Vagina (tissue), 2 donors: ENCODE measurements at places on chromosomes 6 and 20.

DNA sequence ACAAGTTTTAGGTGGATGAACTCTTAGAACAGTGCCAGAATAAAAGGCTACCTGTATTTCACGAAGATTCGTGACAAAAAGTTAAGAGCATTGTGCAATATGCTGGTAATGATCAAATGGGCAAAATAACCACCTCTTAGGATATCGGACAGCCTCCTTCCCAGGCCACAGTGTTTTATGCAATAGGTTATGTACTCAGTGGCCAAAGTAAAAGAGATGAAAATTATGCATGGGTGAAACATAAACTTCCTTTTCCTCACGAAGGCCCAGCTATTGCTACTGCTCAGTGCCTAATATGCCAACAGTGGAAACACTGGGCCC, 153.6 kb upstream of the SIM1 start:
- no peaks in the 10 kb centered on the region for H3K4me1 ChIP-seq
- no peak overlapping the region for H3K27ac ChIP-seq
- no peak overlapping the region for H3K4me3 ChIP-seq
- H3K36me3 ChIP-seq: peaks cover 12% of the 10 kb centered on the region

DNA sequence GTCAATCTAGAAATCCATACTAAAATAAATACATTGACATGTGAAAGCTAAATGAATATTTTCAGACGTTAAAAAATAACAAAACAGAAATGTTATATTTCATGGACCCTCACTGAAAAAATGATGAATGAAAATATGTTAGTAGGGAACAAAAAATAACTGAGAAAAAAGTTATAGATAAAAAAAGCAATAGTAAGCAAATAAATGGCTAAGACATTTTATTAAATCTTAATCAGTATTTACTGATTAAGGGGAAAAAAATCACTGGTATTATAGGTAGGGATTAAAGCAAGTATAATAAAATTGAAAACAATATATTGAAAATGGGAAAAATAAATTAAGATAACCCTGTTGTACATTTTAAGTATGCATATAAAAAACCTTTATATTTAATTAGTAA, 468.1 kb upstream of the MANEA start:
- H3K36me3 ChIP-seq: no peaks in the 10 kb centered on the region
- no peak for DNase-seq
- no peak overlapping the region for H3K4me3 ChIP-seq
- no peaks in the 10 kb centered on the region for H3K4me1 ChIP-seq

DNA sequence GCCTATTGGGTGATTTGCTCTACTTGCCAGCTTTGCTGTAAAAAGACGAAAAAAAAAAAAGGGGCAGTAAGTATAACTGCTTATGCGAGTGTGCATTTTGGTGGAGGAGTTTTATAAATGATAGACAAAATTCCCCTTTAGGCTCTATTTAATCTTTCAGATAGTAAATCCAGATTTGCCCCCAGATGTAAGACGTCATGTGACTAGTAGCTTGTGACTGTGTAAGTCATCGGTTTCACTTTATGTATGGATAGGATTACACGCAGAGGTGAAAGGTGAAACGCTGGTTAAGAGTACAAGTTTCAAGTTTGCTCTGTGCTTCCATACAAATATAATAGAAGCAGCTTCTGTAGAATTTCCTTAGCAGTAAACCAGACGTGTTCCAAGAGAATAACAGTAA, 7.9 kb downstream of the RAB32 start:
- H3K4me1 ChIP-seq: peaks cover 22% of the 10 kb centered on the region
- no peak overlapping the region for H3K4me3 ChIP-seq
- H3K36me3 ChIP-seq: no peaks in the 10 kb centered on the region
- no peaks in the 10 kb centered on the region for H3K27me3 ChIP-seq
- no peak for DNase-seq
- H3K27ac ChIP-seq: no peak overlapping the region

DNA sequence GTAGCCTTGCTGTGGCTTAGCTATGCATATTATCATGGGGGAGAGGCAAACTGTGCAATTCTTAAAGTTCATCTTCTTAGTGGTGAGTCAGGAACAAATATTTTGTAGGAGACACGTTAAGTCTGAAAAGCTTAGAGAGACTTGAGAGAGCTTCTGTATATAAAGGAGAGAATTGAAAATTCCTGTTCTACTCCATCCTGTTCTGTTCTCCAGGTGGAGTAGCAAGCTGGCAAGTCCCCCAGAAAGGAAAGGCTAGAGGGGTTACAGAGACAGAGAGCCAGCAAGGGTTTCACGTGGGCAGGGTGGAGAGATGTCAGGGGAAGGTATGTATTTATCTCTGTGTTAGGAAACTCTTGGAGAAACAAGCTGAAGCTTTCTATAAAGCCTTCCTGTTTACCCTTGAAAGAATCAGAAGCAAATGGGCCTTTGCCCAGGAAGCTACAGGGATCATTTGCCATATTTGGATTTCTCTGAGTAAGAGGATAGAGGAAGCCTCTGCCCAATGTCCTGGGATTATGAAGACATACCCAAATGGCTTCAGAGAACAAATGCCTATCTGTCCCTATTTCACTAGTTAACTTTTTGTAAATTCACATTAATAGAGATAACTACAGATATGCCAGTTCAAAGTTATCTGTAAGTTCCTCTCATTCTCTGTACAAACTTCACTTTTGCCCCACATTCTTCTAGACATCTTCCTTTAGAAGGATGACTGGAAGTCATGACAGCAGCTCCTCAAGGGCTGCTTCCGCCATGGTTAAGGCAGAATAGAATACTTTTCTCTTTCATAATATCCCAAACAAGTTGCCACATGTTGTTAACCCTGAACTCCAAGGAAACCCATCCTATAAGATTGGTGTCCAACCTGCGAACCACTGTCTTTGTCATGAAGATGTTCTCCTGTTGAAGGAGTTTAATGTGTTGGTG, 126.7 kb upstream of the NEDD9 start:
- no peak for DNase-seq
- H3K27ac ChIP-seq: peak overlapping the region; percentile 29
- peaks cover 28% of the 10 kb centered on the region for H3K4me1 ChIP-seq
- H3K27me3 ChIP-seq: no peaks in the 10 kb centered on the region
- no peaks in the 10 kb centered on the region for H3K36me3 ChIP-seq

- H3K27me3 ChIP-seq: no peaks in the 10 kb centered on the region
- no peak overlapping the region for H3K4me3 ChIP-seq
- no peaks in the 10 kb centered on the region for H3K36me3 ChIP-seq
- no peaks in the 10 kb centered on the region for H3K4me1 ChIP-seq
- peak overlapping the region; percentile 36 for H3K27ac ChIP-seq
These were observed 95.9 kb downstream of the SMOC2 start for GRCh38 chr6:168536665-168537539.

DNA sequence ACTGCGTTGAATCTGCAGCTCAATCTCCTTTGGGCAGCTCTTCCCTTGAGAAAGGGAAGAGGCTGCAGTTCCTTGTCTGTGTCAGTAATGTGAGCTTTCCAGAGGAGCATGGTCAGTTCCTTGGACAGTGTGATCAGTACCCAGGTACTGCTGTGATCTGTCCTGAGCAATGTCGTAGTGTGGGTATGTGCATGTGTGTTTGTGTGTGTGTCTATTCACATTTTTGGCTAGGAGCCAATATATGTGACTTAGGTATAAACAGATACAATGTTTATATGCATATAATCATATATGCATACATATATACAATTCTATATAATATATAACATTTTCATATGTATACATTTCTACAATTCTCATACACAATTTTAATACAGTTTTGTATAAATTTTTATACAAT, 85.4 kb upstream of the OLIG3 start:
- H3K27ac ChIP-seq: no peak overlapping the region
- H3K27me3 ChIP-seq: no peaks in the 10 kb centered on the region
- H3K36me3 ChIP-seq: no peaks in the 10 kb centered on the region
- DNase-seq: no peak
- H3K4me1 ChIP-seq: no peaks in the 10 kb centered on the region

- H3K4me3 ChIP-seq: no peak overlapping the region
- H3K27me3 ChIP-seq: no peaks in the 10 kb centered on the region
- DNase-seq: no peak
- H3K4me1 ChIP-seq: no peaks in the 10 kb centered on the region
These were observed 206.8 kb downstream of the SIM1 start for GRCh38 chr6:100257793-100258395.

- DNase-seq: no peak
- no peak overlapping the region for H3K27ac ChIP-seq
- no peak overlapping the region for H3K4me3 ChIP-seq
- H3K36me3 ChIP-seq: no peaks in the 10 kb centered on the region
- no peaks in the 10 kb centered on the region for H3K27me3 ChIP-seq
These were observed 177.0 kb downstream of the FOXC1 start for GRCh38 chr6:1786455-1787453.

GRCh38 chr6:8825726-8826125, 390.4 kb upstream of the SLC35B3 start:
- no peak overlapping the region for H3K4me3 ChIP-seq
- H3K27ac ChIP-seq: no peak overlapping the region
- H3K4me1 ChIP-seq: no peaks in the 10 kb centered on the region
- no peaks in the 10 kb centered on the region for H3K36me3 ChIP-seq
- no peak for DNase-seq

GRCh38 chr6:48777411-48777810, 666.4 kb upstream of the PTCHD4 start:
- no peak overlapping the region for H3K27ac ChIP-seq
- no peak for DNase-seq
- H3K36me3 ChIP-seq: no peaks in the 10 kb centered on the region
